ENCODE measurements at places on chromosomes 2 and 18. TPM values are rescaled to one million over a fixed set of nuclear protein-coding genes. Genes with fewer than 3 reads are reported as not detected.

Gene RANBP2
- total RNA-seq = 48.0 TPM

Gene TXNDC2
- total RNA-seq = not detected

Gene RNPEPL1
- total RNA-seq = 80.1 TPM

Gene DOCK10
- total RNA-seq = 1.6 TPM

Gene ZAP70
- 0.55 TPM for total RNA-seq

Gene GPR35
- total RNA-seq = 1.3 TPM

Gene SERPINB10
- not detected for total RNA-seq

Gene DGUOK
- total RNA-seq = 21.9 TPM

Gene COL6A3
- total RNA-seq = 57.1 TPM

- no peak for DNase-seq
These were observed 201.5 kb upstream of the ZSWIM2 start for GRCh38 chr2:187050409-187050998.

GRCh38 chr2:172436889-172437288 is 9.5 kb downstream of the ITGA6 start:
- DNase-seq = no peak

GRCh38 chr2:237262838-237263771 is 150.9 kb downstream of the COL6A3 start:
- DNase-seq = no peak

DNA sequence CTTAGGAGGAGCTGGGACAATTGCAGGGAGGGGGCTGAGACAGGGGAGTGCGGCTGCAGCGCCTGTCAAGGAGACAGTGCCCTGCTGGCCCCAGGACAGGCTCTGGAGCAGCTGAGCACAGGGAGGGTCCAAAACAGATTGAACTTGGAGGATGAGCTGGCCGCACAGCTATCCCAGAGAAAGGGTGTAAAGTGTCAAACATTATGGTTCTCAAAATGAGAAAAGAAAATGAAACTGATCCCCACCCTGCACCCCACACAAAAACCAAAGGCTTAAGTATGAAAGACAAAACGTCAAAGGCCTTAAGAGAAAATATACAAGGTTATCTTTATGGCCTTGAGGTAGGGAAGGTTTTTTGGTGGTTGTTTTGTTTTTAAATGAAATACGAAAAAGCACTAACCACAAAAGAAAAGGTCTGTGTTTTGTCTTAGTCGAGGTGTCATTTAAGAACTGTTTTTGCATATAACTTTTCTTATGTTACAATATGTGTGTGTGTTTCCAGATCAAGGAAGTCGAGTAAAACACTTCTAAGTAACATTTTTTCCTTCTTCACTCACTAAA is 111.8 kb downstream of the HDAC4 start:
- DNase-seq = no peak

- no peak for DNase-seq
These were observed 552.0 kb upstream of the NRP2 start for GRCh38 chr2:205130111-205130829.

GRCh38 chr18:10661317-10661716 is 135.5 kb downstream of the NAPG start:
- DNase-seq = no peak

DNA sequence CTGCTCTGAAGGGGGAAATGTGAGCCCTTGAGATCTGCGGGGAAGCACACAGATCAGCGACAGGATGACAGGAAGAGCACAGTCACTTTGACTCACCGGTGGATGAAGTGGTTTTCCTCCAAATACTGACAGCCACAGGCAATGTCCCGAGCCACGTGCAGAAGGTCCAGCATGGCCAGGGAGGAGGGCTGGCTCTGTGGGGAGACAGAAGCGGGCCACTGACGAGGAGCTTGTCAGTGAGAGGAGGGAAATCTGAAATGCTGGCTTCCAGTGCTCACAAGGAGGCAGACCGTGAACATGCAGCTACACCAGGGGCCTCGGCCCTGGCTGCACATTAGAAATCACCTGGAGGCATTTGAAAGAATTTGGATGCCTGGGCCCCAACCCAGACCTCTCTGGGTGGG is 98.7 kb downstream of the CLIP4 start:
- DNase-seq = no peak

GRCh38 chr2:109331896-109332848 is 203.2 kb downstream of the SH3RF3 start:
- DNase-seq = peak; percentile 79

DNA sequence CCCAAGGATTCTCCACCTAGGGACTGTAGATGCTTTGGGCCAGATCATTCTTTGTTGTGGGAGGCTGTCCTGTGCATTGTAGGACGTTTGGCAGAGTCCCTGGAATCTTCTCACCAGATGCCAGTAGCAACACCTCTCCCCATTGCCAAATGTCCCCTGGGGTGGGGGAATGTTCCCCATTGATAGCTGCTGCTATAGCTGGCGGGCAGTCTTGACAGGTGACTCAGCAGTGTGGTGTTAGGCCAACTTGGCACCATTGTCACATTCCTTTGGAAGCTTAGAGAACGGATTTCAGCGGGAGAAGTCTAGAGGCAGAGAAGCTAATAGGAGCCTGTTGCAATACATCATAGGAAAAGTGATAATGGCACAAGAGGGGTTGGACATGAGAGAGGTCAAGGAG is 495.7 kb upstream of the SMIM21 start:
- DNase-seq = peak; percentile 75

- DNase-seq = no peak
These were observed 8.6 kb downstream of the EN1 start for GRCh38 chr2:118838741-118839455.

DNA sequence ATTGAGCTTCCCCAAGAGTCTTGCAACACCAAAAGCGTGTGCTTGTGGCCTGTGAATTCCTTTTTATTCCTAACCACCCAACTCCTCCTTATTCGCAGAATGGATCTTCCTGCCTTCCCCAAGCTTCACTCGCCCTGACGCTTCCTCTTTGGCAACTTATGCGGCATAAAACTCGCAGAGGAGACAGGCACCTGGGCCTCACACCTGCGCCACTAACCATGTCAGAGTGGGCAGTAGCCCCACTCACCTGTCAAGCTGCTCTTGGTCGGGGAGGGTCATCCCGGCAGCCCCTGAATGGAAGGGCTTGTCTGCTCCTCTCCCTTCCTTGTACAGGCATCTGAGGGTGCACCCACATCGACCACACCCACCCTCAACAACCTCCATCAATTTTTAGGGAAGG is 106.9 kb upstream of the GPC1 start:
- no peak for DNase-seq

DNA sequence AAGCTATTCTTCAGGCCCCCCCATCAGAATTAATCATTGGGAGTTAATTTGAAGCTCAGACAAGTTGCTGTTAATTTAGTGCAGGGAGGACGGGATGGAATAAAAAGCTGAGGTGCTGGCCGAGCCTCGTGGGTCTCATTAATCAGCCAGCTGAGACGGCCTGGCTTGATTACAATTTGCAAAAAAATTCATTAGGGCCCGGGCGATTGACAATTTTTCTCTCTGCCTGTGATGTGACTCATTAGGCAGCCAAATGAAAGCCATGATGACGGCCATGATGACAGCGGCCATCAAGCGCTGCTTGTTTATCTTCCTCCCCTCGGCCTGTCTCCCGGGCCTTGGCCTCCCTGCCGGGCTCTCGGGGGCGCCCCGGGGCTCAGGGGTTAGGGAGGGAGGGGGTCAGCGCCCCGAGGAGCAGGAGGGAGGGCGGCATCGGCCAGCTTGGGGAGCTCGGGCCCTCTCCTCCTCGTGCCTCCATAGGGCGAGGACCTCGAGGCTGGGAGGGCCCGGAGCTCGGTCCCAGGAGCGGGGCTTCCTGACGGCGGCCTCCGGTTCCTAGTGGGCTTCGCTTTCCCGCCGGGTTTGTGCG is 5.2 kb downstream of the GBX2 start:
- DNase-seq = no peak

GRCh38 chr2:84858937-84859336 is 21.9 kb downstream of the TRABD2A start:
- no peak for DNase-seq

DNA sequence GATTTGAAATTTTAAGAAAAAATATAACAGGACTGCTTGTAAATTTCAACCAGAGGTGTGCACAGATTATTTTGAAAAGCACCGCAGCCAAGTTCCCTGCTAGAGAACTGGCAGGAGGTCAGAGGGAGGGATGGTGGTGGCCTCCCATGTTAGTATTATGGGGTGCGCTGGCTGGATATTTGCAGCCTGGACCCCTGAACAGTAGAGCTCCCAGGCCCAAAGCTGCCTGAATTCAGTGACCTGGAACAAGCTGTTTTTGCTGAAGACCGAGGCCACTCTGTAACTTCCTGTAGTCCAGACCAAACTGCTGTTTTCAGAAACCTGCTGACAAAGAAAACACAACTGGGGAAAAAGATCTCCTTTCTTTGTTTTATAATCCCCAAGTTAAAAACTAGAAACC is 314.3 kb downstream of the TNS1 start:
- DNase-seq = no peak

- DNase-seq = no peak
These were observed 71.9 kb upstream of the NRP2 start for GRCh38 chr2:205610437-205610836.

GRCh38 chr2:230775737-230776136 is 63.1 kb downstream of the CAB39 start:
- no peak for DNase-seq

GRCh38 chr2:149799013-149799705 is 211.6 kb upstream of the MMADHC start:
- no peak for DNase-seq

DNA sequence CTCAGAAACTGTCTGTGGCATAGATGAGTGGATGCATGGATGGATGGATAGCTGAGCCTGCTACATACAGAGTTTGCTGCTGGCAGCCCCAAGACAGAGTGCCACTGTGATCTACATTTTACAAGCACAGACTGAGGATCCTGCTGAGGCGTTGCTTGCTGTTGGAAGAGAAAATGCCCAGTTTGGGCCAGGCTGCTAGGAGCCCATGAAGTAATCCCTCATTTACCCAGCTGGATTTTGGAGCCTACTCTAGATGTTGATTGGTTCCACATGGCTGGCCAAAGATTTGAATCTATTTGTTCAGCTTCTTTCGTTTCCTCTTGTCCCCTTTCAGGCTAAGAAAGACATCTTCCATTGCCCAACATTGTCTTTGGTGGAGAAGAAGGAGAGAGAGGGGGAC is 261.3 kb downstream of the CLIP4 start:
- DNase-seq = no peak

GRCh38 chr2:119229716-119230115 is 6.1 kb downstream of the STEAP3 start:
- DNase-seq = no peak

DNA sequence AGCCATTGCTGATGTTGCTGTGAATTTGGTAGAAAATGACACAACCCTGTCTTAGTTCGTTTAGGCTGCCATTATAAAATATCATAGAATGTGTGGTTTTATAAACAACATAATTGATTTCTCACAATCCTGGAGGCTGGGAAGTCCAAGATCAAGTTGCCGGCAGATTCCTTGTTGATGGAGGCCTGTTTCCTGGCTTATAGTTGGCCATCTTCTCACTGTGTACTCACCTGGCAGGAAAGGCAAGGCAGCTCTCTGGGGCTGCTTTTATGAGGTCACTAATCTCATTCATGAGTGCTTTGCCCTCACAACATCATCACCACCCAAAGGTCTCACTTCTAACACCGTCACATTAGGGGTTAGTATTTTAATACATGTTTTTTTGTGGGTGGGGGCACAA is 58.4 kb downstream of the PHLPP1 start:
- no peak for DNase-seq

GRCh38 chr2:3617198-3617890 is 22.4 kb downstream of the COLEC11 start:
- no peak for DNase-seq

DNA sequence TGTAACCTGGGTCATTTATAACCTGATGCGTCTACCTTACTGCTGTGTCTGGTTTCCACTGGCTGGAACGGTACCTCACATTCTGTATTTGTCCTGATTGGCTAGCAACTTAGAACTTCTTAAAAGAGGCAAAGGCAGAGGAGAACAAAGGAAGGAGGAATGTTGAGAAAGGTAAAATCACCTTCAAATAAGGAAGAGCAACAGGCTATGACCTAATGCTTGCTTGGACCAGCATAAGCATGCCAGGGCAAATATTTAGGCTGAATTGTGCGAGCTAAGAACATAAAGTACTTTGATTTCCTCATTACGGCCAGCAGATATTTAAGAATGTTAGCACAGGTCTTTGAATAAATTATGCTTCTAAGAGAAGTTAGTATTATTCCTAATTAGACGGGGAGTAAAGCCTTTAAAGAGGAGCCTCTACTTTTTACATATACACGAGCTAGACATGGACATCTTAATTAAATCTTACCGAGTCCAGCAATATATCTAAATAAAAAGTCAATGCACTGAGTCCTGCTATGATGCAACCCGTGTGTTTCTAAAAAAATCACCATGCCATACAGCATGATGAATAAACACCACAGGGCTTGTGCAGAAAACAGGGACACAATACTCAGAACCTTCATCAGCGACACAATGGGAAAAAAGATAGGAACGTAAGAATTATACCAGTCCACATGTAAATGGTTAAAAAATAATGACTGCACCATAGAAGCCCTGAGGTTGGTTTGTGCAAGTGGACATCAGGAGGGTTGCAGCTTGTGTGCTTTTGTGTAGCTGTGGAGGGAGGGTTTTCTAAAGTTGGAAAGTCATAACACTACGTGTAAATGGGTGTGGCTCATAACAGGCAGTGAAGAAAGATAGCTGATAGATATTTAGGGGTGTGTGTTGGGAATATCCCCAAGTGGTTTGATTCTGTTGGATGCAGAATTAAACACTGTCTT is 14.2 kb downstream of the SEPTIN2 start:
- DNase-seq = no peak

DNA sequence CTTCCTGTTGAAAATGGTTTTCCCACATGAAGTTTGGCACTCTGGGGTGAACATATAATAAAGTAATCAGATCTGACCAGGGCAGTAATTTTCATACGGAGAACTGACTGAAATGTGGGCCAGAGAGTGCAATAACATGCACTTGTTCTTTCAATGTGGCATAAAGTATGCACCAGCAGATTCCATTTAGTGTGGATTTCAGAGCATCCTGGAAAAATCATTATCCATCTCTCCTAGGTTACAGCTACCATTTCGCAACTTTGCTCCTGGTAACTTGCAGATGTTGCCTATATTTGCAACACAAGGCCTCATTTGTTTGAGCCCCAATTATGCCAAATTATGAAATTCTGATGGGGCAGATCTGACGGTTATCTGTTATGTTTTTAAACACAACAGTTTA is 55.4 kb downstream of the COLEC12 start:
- no peak for DNase-seq

DNA sequence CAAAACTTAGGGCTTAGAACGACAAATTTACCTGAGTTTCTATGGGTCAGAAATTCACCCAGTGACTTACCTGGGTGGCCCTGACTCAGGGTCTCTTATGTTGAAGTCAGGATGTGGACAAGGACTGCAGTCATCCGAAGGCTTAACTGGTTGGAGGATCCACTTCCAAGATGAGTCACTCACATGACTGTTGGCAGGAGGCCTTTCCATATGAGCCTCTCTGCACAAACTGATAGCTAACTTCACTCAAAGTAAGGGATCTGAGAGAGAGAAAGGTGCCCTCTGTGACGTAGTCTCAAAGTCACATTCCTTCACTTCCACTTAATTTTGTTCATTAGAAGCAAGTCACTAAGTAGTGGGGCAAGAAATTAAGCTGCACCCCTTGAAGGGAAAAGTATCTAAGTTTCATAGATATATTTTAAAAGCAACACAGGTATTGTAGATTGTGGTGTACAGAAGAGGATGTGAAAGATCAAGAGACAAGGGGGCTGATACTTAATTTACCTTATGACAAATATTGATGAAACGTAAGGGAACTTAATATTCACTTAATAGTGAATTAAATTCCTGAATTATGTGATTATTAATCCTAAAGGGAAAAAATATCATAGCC is 48.4 kb downstream of the TANK start:
- no peak for DNase-seq

GRCh38 chr2:133837441-133838094 is 269.3 kb upstream of the NCKAP5 start:
- no peak for DNase-seq
